ENCODE measurements at places on chromosomes 2 and 18. TPM values are rescaled to one million over a fixed set of nuclear protein-coding genes. Genes with fewer than 3 reads are reported as not detected.

DNA sequence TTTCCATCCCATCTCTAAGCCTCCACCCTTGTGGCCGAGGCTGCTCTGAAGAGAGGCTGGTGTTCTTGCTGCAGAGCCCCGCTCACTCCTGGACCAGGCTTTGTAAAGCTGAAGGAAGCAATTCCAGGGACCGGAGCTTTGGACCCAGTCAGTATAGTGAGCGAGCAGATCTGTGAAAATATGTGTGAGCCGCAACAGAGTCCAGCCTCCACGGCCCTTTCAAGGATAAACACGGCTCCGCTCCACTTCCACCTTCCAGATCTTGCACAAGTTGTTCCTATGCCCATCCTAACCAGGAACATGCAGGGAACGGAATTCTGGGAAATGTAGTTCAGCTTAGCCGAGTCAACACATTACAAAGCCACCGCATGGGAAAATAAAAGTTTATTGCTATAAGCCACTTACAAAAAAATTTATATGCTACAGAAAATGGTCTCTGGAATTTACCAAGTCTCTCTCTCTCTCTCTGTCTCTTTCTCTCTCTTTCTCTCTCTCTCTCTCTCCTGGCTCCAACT lies 151.7 kb upstream of the ZNF521 start:
- H3K4me1 ChIP-seq: peaks cover 5% of the 10 kb centered on the region
- peak overlapping the region; percentile 35 for H3K4me3 ChIP-seq
- no peaks in the 10 kb centered on the region for H3K36me3 ChIP-seq
- DNase-seq: no peak

DNA sequence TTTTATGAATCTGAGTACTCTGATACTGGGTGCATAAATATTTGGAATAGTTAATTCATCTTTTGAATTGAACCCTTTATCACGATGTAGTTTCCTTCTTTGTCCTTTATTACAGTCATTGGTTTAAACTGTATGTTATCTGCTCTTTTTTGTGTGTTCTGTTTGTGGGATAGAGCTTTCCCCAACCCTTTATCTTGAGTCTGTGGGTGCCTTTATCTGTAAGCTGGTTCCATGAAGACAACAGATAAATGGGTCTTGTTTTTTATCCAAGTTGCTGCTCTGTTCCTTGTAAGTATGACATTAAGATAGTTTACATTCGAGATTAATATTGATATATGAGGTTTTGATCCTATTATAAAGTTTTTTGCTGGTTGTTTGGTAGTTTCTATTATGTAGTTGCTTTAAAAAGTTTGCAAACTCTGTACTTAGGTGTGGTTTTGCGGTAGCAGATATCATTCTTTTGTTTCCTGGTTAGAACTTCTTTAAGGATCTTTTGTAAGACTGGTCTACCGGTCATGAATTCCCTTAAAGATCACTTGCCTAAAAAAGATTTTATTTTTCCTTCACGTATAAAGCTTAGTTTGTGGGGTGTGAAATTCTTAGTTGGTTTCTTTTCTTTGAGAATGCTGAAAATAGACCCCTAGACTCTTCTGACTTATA lies 1451.3 kb upstream of the SLC39A10 start:
- H3K27ac ChIP-seq: no peak overlapping the region
- no peaks in the 10 kb centered on the region for H3K4me1 ChIP-seq
- H3K4me3 ChIP-seq: no peak overlapping the region
- no peaks in the 10 kb centered on the region for H3K27me3 ChIP-seq
- no peak for DNase-seq

- no peak overlapping the region for H3K4me3 ChIP-seq
- H3K36me3 ChIP-seq: no peaks in the 10 kb centered on the region
- DNase-seq: peak; percentile 68
- no peaks in the 10 kb centered on the region for H3K4me1 ChIP-seq
These were observed 18.0 kb downstream of the COLEC11 start for GRCh38 chr2:3612639-3613523.

DNA sequence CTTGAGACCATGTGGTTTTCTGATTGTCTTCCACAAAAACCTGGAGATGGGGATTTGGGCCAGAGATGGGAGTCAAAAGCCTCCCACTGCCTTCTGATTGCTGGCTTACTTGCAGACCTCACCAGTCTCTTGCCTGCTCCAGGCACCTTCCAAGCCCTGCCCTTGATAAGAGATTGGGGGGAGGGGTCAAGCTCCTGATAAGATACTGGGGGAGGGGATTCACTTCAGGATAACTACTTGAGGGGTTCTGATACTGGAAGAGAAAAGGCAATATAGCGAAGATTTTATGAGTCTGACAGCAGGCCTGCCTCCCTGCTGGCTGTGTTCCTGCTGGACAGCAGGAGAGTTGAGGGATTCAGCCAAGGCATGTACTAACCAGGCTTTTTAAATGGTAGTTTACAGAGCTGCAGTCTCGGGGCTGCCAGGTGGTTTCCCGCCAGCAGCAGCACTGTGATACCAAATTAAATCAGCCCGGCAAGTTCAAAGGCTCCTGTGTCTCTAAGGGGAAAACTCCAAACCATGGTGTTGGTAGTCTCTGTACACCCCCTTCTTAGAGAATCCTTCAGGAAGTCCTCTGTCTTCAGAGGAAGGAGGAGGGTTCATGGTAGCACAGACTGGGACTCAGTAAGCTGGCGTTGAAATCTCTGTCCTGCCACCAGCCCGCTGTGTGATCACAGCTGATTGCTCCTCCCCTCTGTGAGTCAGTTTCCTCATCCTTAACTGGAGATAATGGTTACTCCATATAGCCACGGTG lies 58.3 kb downstream of the FBXO36 start:
- DNase-seq: no peak
- H3K4me3 ChIP-seq: no peak overlapping the region
- H3K4me1 ChIP-seq: peaks cover 13% of the 10 kb centered on the region
- no peak overlapping the region for H3K27ac ChIP-seq
- peaks cover 4% of the 10 kb centered on the region for H3K36me3 ChIP-seq

DNA sequence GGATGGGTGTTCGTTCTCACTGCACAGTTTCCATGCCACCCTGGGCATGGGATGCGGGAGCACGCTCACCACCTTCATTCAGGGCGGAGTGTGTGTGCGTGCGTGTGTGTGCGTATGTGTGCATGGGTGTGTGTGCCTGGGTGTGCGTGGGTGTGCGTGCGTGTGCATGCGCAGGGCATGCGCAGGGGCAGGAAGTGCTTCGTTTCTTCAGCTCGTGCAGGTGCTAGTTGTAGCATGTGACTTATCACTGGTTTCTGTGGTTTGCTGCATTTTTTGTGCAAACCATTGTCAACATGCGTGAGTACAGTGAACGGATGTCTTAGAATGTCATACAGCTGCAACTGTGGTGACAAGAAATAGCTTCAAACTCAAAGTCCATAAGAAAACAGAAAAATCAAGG lies 179.5 kb downstream of the PTGR3 start:
- H3K4me3 ChIP-seq: no peak overlapping the region
- no peaks in the 10 kb centered on the region for H3K36me3 ChIP-seq
- no peaks in the 10 kb centered on the region for H3K4me1 ChIP-seq
- H3K27me3 ChIP-seq: no peaks in the 10 kb centered on the region
- no peak for DNase-seq

DNA sequence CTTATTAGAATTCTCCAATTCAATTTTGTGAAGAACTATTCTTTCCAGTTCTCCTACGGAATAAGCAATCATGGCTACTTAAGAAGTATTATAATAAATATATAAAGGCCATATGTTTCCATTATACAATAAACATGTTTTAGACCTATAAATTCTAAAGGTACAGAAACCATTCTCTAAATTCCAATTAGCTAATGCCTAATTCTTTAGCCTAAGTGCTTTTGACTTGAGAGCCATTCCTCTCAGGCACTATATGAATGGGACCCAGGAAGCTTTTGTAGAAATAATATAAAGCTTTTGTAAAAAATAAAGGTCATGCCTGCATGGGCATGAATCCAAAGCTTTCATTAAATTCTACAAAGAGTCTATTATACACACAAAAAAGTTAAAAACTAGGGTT lies 161.0 kb upstream of the UNC80 start:
- H3K36me3 ChIP-seq: no peaks in the 10 kb centered on the region
- no peaks in the 10 kb centered on the region for H3K27me3 ChIP-seq
- no peak overlapping the region for H3K4me3 ChIP-seq
- no peak for DNase-seq
- no peaks in the 10 kb centered on the region for H3K4me1 ChIP-seq
- H3K27ac ChIP-seq: no peak overlapping the region

DNA sequence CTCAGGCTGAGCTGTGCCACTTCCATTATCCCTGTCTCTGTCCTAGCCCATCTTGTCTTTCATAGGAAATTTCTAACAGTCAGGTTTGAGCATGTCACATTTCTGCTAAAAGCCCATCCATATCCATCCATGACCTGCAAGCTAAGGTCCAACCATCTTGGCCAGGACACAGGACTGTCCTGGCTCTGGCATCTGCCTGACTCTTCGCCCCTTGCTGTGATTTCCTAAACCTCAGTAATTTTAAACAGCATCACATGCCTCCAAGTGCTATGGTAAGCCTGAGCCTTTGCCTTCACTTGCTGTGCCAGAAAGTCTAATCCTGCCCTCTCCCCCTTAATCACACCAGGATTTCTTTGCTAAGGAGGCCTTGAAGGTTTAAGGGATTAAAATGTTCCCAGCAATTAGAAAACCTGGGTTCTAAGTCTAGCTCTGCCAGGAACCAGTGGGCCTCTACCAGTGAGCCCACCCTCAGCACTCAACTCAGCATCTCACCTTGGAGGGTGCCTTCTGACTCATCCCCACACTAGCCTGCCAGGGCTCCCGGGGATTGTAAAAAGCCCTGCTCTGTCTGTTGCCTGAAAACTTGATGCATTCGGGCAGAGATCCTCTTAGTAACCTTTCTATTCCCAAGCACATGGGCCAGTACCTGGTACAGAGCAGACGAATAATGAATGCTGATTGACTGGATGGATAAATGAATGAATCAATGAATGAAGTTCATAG lies 411.0 kb downstream of the LRATD1 start:
- H3K36me3 ChIP-seq: no peaks in the 10 kb centered on the region
- no peaks in the 10 kb centered on the region for H3K27me3 ChIP-seq
- DNase-seq: no peak

GRCh38 chr18:75638776-75639471 lies 211.4 kb upstream of the SMIM21 start:
- DNase-seq: no peak
- no peaks in the 10 kb centered on the region for H3K27me3 ChIP-seq
- peaks cover 12% of the 10 kb centered on the region for H3K4me1 ChIP-seq
- no peaks in the 10 kb centered on the region for H3K36me3 ChIP-seq
- peak overlapping the region; percentile 13 for H3K4me3 ChIP-seq

DNA sequence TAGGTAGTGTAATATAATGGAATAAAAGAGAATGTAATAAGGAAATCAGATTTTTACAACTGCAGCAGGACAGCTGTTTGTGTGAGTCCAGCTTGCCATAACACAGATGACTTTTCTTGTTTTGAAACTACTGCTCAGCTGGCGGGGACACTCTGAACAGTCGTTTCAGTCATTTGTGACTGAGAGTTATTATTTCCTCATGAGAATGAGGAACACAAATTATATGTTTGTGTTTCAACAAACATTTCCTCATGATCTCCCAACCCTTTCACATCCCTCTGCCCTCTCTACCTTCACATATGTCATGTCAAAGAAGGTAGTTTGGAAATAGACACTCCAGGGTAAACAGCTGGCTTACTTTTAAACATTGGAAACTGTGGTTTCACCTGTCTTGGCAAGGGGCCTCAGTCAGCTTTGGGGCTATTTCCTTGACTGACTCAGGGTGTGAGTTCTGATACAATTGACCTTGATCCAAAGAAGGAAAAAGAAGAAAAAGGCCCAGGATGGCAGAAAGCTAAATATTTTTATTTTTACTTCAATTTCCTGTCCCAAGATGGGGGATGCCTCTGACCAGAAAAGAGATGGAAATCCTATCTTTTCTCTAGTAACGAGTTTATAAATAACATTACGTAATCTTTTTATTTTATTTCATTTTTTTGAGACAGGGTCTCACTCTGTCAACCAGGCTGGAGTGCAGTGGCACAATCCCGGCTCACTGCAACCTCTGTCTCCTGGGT lies 593 bp downstream of the SP140L start:
- H3K27ac ChIP-seq: peak overlapping the region; percentile 70
- peaks cover 9% of the 10 kb centered on the region for H3K4me1 ChIP-seq
- peak overlapping the region; percentile 40 for H3K4me3 ChIP-seq
- no peak for DNase-seq

GRCh38 chr18:7452331-7452730 lies 114.8 kb upstream of the PTPRM start:
- DNase-seq: no peak
- no peaks in the 10 kb centered on the region for H3K4me1 ChIP-seq
- no peak overlapping the region for H3K4me3 ChIP-seq

DNA sequence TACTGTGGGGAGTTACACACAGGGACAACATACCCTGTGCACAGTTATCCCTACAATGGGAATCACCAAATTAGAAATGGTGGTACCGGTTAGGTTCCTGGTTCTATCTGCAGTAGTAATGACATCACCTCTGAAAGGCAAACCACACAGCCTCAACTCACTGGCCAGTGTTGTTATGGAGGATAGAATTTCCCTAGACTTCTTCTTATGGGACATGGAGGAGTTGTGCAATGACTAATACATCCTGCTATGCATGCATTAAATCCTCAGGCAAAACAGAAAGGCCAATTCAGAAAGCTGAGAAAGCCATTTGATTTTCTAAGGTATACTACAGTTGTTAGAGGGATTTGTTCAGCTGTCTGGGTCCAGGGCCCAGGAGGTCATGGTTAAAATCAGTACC lies 439.3 kb downstream of the TMX3 start:
- no peak overlapping the region for H3K4me3 ChIP-seq
- no peaks in the 10 kb centered on the region for H3K27me3 ChIP-seq
- no peak overlapping the region for H3K27ac ChIP-seq
- no peak for DNase-seq

The PRADC1 gene
- 24.2 TPM for total RNA-seq

The UPP2 gene
- not detected for total RNA-seq

The HS6ST1 gene
- total RNA-seq: 55.7 TPM

The SPATA3 gene
- total RNA-seq: not detected

The PLEKHB2 gene
- 55.6 TPM for total RNA-seq

The EIF2B4 gene
- 68.2 TPM for total RNA-seq

The CDK15 gene
- 0.97 TPM for total RNA-seq

The MYO7B gene
- total RNA-seq: 4.3 TPM

The TDRD15 gene
- not detected for total RNA-seq

The DUSP2 gene
- total RNA-seq: 90.1 TPM

The GLI2 gene
- 7.9 TPM for total RNA-seq

Data from suprapubic skin (tissue), 4 donors.